ENCODE measurements at places on chromosomes 4 and X.

DNA sequence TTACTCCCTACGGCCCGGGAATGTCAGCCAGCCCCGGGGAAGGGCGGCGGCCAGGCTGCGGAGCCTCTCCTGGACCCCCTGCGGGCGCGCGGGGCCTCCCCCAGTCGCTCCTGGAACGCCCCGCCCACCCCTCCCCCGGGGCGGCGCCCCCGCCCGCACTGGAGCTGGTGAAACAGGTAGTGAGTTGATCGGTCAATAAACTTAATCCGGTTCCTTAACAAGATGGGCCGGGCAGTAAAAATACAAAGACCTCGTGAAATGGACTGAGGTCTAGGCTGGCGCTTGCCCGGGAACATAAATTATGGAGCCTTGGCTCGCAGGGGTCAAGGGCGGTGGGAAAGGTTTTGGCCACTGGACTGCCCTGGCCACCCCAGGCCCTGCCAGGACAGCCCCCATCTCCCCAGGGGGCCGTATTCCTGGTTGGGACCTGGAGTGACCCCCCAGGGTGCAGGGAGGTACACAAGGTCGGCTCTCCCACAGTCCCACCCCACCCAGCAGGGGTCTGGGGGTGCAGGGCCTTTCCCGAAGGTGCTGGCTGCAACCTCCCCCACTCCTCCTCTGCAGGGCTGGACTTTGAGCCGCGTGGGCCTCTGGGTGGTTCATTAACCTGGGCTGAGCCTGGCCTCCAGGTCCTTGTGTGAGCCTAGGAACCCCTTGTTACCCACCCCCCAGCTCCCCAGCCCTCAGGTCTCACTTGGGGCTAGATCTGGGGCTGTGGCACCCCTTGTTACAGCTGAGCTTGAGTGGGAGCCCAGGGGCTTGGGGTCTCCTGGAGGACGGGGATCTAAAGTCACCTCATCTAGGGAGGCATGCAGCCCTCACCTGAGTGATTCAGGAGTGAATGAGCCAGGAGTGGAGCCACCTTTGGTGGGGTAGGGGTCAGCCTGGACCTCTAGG, 2.5 kb downstream of the FGFR3 start:
- DNase-seq: no peak

DNA sequence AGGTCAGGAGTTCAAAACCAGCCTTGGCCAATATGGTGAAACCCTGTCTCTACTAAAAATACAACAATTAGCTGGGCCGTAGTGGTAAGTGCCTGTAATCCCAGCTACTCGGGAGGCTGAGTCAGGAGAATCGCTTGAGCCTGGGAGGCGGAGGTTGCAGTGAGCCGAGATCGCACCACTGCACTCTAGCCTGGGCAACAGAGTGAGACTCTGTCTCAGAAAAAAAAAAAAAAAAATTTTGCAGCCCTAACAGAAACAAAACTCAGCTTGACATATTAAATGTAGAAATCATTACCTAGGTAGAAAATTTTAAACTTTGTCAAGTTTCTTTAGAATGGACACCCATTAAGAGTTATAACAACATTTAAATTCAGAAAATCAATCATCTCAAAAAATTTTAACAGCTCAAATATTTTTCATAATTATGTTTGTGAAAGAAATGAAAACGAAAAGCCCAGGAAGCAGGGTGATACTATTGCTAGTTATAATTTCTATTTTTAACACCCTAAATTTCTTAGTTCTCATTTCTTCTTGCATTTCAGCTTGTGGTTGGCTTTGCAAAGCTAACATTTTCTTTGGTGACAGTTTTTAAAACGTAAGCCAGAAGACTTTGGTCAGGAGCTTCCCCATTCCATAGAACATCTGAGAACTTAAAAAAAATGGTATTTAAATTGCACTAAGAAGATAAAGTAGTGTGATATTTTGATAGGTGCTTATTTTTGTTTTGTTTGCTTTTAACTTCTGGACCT, 33.3 kb upstream of the RBBP7 start:
- DNase-seq: no peak

DNA sequence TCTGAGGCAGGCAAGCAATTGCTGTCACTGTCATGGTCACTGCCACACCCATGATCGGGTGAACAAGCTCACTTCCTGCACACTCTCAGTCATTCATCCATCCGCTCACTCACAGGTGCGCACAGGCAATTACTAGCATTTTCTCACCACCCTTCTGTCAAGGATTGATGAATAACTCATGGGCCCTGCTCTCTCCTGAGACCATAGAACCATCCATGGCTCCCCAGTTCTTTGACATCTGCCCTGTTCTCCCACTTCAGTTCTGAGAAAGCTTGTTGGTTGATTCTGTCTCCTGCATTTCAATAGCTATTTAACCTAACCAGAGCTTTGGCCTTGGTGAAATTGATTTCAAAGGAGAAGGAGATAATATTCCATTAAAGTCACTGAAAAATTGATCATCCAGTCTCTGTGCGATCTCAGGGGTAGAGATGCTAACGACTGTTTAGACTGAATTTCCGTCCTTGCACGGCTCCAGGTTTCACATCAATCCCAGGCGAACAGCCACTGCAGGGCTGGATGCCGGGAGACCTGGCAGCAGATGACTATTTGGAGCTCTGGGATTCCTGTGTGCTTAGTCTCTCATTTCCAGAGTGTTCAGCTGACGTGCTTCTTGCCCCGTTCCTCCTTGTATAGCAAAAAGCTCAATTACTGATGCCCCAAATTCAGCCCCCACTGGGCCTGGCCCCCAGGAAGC, 36.9 kb upstream of the ADRA2C start:
- peak; percentile 45 for DNase-seq

GRCh38 chr4:127759228-127759820, 22.8 kb upstream of the HSPA4L start:
- no peak for DNase-seq

GRCh38 chr4:147862043-147862692, 130.3 kb downstream of the ARHGAP10 start:
- no peak for DNase-seq

DNA sequence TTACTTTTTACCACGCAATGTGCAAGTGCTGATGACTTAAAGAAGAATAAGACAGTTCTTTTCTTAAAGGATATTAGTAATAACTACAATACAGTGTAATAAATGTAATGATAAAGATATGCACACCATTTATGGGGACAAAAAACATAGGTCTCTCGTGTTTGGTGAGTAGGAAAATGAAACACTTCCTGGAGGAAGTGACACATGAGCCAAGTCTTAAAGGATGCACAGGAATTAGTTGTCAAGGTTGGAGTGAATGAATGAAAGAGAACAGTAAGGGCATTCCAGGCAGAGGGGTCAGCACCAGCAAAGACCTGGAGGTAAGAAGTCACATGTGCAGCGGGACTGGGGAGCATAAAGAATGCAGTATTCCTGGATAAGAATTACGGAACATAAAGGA, 112.7 kb downstream of the SH3RF1 start:
- DNase-seq: no peak

DNA sequence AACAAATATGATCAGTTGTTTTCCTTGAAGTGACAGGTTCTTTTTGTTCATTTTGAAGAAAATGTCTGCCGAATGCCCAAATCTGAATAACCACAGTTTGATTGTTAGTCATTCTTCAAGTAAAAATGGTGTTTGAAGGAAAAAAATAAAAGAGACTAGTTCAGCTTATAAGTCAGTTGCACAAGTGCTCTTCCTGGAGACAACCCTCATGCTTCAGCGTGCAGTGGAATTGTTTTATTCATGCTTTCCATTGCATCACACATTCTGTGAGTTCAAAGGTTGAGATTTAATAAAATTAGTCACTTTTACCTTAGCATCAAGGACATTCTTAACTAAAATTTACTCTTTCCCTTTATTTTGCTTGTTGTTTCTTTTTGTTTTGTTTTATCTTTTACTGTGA, 404.9 kb downstream of the ZNF674 start:
- DNase-seq: no peak

- DNase-seq: no peak
Observed at GRCh38 chr4:71497078-71497477, 158.3 kb downstream of the SLC4A4 start.

DNA sequence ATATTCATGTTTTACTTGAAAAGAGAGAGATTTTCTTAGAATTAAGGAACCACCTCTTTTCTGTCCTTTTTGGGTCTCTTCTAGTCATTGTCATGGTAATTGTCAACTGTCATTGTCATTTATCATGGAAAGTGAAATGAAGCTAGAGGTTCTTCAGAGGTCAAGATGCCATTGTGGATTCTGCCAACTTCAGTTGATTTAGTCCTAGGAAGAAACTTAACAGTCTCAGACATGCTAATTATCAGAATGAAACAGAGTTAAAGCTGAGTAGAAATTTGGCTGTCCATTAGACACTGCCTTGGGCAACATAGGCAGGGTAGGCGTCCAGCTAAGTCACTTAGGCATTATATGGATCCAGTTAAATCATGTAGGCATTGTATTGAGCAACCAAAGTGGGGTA, 796.1 kb upstream of the ADGRL3 start:
- DNase-seq: no peak

- peak; percentile 82 for DNase-seq
Observed at GRCh38 chr4:118352843-118353533, at the start of gene PRSS12. Gene PRSS12, minus strand, starts transcription at chr4:118353003. Its CDS starts 283 bp downstream, at chr4:118352720.

DNA sequence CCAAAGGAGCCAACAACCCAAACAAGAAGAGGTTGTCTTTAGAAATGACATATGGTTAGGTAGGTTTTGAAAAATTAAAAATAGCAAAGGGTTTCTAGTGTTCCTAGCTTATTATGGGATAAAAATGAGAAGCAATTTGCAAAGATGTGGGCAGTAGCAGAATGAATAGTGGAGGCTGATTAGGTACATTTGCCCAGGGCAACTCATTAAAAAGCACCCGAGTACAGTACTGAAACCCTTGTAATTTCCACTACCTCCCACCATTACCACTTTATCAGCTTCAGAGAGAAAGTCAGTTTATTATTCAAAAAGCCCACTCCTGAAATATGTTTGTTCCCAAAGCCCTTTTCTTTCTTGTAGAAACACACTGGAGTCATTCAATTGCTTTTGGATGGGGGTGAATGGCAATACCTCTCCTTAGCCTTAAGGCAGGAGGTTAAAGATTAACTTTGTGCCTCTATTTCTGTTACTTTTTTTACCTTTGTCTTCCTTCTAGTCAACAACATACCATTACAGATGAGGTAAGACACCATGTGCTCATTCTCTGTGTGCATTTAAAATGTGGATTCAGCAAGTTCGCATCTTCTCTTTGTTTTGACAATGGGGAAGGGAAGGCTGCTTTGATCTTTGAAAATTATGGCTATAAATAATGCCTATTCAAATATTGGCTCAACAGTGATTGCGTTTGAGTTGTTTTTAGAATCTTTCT, 353.8 kb upstream of the CASK start:
- no peak for DNase-seq

- DNase-seq: peak; percentile 45
Observed at GRCh38 chr4:33649015-33649414, 2595.3 kb downstream of the ARAP2 start.

DNA sequence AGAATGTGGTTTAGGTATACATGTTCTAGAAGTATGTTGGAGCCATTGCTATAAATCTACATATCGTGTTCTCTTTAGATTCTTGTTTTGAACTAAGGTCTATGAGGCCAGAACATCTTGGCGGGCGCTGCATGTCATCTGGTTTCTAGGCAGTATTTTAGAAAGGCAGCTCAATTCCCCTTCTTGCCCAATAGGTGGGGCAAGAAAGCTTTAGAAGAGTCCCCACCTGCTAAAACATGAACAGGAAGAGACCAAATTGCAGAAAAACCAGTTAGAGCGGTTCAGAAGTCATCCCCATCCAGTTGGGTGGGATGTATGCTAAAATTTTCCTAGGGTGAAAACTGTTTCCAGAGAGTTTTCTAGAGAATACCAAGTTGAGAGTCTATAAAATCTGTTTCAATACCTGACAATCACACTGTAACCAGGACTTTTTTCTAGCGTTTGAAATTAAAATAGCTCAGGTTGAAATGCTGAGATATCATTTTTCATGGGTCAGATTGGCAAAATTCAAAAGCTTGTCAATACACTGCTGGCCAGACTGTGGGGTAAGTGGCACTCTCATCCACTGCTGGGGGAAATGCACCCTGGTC, 17.5 kb upstream of the SH3KBP1 start:
- DNase-seq: peak; percentile 41

DNA sequence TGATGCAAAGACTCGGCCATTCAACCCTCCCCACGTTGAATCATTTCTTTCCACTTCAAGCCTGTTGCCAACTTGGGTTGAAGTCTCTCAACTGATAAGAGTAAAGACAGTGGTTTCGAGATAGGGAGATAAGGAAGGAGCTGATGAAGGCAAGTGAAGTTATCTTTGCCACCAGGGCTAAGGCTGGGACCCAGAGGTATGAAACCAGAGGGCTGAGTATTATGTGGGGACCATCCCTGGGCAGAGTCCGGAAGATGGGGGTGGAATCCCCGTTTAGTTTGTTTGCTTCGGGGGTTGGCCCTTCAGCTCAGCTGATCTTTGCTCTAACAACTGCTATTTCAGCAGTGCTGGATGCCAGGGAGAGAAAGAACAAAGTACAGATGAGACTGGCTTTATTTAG, 2.3 kb upstream of the XPNPEP2 start:
- DNase-seq: no peak

DNA sequence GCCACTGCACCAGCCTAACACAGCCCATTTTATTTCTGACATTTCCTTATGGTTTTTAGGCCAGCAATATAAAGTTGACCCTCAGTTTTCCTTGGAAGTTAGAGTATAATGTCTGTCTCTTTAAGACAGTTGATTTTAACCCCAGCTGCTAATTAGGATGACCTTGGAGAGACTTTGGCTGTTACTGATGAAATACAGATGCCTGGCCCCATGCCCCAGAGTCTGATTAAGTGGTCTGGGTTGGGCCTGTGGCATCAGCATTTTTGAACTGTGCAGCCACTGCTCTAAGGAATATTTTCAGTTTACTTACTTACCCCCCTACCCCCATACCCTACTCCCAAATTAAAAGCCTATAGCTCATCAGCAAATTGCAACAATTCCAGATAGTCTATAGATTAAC, 85.8 kb downstream of the DCLK2 start:
- DNase-seq: peak; percentile 34

DNA sequence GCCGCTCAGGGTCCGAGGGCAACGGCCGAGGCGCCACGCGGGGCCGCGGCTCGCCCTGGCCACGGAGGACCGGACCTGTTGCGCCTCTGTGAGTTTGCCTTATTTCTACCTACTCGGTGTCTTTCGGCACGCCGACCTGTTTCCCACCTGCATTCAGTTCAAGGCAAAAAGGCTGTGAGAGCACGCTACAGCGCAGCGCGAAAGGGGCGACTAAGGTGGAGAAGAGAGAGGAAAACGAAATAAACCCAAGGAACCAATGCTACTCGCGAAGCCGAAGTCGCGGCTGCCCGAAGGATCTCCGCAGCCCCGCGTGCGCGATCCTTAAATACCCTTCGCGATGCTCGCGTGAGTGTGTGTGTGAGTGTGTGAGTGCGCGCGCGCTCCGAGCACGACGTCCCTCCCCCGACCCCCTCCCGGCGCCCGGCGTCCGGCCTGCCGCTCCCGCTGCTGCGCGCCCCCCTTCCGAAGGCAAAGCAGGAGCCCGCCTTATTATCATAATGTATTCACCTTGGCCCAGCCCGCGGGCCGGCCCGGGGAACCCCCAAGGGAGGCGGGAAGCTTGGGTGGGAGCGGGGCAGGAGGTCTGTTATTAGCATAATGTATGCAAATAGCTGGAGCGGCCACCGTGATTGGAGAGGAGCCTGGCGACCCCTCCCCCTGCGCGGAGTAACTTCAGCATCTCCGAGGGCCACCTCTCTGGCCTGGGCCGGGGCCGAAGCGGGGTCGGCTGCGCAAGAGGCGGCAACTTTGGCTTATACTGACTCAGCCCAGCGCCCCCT, at the start of gene COL25A1:
TSS of gene COL25A1 (minus strand) at position 298 of the 779 bp plus-strand sequence.
- DNase-seq: peak; percentile 72

Measured in fibroblast of skin of right biceps (primary cell).